ENCODE measurements at places on chromosomes 2 and 18.

GRCh38 chr18:57427429-57428201 is 7.6 kb upstream of the ONECUT2 start:
- no peak for DNase-seq

GRCh38 chr2:68041704-68042245 is 21.0 kb downstream of the C1D start:
- DNase-seq = no peak

- no peak for DNase-seq
Measured at GRCh38 chr2:2636813-2637212, 305.7 kb upstream of the MYT1L start.

- no peak for DNase-seq
Measured at GRCh38 chr2:104932243-104932642, 78.3 kb downstream of the POU3F3 start.

- no peak for DNase-seq
Measured at GRCh38 chr2:217837530-217837929, 165.3 kb downstream of the TNS1 start.

All from stimulated activated CD4-positive, alpha-beta T cell treated with anti-CD3 and anti-CD28 coated beads, Interleukin-15, amount 100 ng/mL, for 48 hours (primary cell).